ENCODE measurements at places on chromosomes 12 and 14. TPM values are rescaled to one million over a fixed set of nuclear protein-coding genes. Genes with fewer than 3 reads are reported as not detected.

DNA sequence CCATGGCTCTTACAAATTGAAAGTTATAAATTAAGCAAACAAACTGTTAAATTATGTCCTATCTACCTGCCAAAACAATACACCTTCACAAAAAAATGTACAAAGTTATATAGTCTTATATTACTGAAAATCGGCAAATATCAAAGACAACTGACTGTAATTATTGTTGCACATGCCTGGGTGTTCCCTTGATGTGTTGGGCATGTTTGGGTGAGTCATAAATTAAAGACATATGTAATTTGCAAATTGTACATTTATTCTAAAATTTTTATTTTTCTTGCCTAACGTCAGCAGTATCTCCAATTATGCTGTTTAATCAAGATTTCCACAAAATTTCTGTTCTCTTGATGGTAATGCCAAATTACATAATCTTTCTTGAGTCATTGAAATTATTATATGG lies 22.0 kb upstream of the SEL1L start:
- H3K27ac ChIP-seq = no peak overlapping the region
- peaks cover 7% of the 10 kb centered on the region for H3K27me3 ChIP-seq
- no peak overlapping the region for H3K4me3 ChIP-seq
- no peak for DNase-seq
- H3K36me3 ChIP-seq = peaks cover 4% of the 10 kb centered on the region
- H3K4me1 ChIP-seq = peaks cover 4% of the 10 kb centered on the region

GRCh38 chr14:76948213-76948947 lies 80.1 kb downstream of the IRF2BPL start:
- no peak overlapping the region for H3K4me3 ChIP-seq
- H3K27ac ChIP-seq = no peak overlapping the region
- H3K4me1 ChIP-seq = peaks cover 36% of the 10 kb centered on the region

DNA sequence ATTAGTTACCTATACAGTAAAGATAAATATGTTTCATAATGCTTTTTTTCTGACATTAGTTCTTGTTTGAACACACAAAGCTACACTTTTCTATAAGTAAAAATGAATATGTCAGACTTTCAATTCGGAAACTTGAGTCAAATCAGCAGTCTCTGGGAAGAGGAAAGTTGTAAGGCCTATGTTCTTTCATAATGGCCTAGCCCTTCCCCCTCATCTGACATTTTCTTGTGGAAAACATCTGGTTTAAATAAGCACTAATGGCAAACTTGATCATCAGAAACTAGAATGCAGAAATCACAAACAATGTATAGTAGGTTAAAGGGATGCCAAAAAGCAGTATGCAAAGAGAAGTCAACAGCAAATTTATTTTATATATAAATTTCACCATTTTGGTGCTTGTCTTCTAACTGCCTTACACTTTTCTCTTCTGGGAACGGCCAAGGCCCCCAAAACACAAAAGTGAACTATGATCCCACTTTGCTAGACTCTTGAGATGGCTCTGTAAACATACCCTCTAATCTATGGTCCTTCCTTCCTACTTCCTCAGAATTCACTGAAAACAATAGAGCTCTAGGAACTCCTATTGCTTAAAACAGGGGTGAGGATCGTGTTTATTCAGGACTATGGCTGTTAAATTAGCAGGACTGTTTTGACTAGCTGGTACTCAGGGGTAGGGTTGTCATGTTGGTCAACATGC lies 444.1 kb downstream of the RAD51B start:
- no peaks in the 10 kb centered on the region for H3K27me3 ChIP-seq
- H3K4me1 ChIP-seq = peaks cover 18% of the 10 kb centered on the region
- DNase-seq = no peak
- H3K27ac ChIP-seq = no peak overlapping the region
- H3K36me3 ChIP-seq = no peaks in the 10 kb centered on the region
- H3K4me3 ChIP-seq = no peak overlapping the region

DNA sequence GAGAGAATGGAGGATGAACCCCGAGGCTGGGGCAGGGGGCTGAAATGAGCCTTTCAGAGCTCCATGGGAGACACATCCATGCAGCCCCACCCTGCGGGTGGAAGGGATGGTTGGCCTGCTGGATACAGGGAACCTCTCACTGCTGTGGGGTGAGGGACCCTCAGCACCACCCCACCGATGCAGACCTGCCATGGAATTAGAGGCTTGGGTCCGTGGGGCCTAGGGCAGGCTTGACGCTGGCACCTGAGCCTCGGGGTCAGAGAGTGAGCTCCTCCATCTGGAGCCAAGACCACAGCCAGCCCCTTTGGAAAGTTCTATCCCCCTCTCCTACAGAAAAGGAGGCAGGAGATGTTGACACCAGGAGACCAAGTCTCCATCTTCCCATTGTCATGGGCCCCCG lies 7.4 kb upstream of the KRT74 start:
- H3K36me3 ChIP-seq = no peaks in the 10 kb centered on the region
- peaks cover 11% of the 10 kb centered on the region for H3K27me3 ChIP-seq
- no peak overlapping the region for H3K27ac ChIP-seq
- DNase-seq = no peak
- peaks cover 7% of the 10 kb centered on the region for H3K4me1 ChIP-seq

- peaks cover 93% of the 10 kb centered on the region for H3K36me3 ChIP-seq
- peaks cover 82% of the 10 kb centered on the region for H3K4me1 ChIP-seq
- no peak for DNase-seq
- H3K4me3 ChIP-seq = peak overlapping the region; percentile 80
- peak overlapping the region; percentile 96 for H3K27ac ChIP-seq
Measured at GRCh38 chr14:22509751-22510300, 79.2 kb downstream of the DAD1 start.

GRCh38 chr14:95314609-95315008 lies 5.1 kb downstream of the CLMN start:
- no peaks in the 10 kb centered on the region for H3K36me3 ChIP-seq
- H3K27ac ChIP-seq = peak overlapping the region; percentile 18
- H3K4me3 ChIP-seq = no peak overlapping the region
- peaks cover 27% of the 10 kb centered on the region for H3K4me1 ChIP-seq
- H3K27me3 ChIP-seq = peaks cover 46% of the 10 kb centered on the region

DNA sequence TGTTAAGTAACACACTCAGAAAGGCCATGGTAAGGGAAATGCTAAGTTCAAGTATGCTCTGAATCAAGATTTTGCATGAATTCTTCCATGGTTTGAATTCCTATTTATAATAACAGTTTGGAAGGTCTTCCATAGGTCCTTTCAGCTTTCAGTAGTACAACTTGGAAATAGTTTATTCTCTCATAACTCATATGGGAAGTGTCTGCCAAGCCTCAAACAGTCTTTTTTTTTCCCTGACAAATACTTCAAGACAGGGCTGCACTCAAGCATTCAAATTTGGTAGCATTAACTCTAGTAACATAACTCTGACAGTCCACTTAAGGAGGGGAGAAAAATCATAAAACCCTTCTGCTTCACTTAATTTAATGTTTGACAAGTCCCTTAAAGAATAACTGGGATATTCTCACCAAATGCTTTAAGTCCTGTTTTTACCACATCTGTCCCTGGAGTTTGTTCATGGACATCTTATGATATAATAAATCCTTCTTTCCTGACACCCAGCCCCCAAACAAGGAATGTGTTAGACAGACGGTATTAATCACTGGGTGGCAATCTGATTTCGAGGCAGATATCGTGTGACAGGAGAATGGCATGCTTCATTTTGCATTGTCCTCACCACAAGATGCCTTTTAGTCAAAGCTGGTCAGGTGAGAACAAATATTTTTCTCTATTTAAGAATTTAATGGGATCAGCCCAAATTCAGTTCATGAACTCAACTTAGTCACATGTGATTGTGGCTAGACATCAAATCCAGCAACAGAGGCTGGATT lies 165.7 kb downstream of the BMP4 start:
- no peaks in the 10 kb centered on the region for H3K36me3 ChIP-seq
- no peak overlapping the region for H3K4me3 ChIP-seq
- H3K27ac ChIP-seq = no peak overlapping the region
- no peaks in the 10 kb centered on the region for H3K4me1 ChIP-seq
- no peaks in the 10 kb centered on the region for H3K27me3 ChIP-seq

- no peak overlapping the region for H3K27ac ChIP-seq
- no peaks in the 10 kb centered on the region for H3K27me3 ChIP-seq
- H3K4me3 ChIP-seq = no peak overlapping the region
- H3K36me3 ChIP-seq = peaks cover 45% of the 10 kb centered on the region
- H3K4me1 ChIP-seq = peaks cover 23% of the 10 kb centered on the region
Measured at GRCh38 chr12:117155278-117156060, 34.8 kb downstream of the FBXO21 start.

- H3K4me3 ChIP-seq = no peak overlapping the region
- H3K27me3 ChIP-seq = peaks cover 74% of the 10 kb centered on the region
- H3K4me1 ChIP-seq = peaks cover 14% of the 10 kb centered on the region
- peak overlapping the region; percentile 59 for H3K27ac ChIP-seq
- H3K36me3 ChIP-seq = peaks cover 2% of the 10 kb centered on the region
Measured at GRCh38 chr12:113462117-113462774, 9.4 kb downstream of the LHX5 start.

- peaks cover 31% of the 10 kb centered on the region for H3K27me3 ChIP-seq
- DNase-seq = no peak
- H3K4me3 ChIP-seq = no peak overlapping the region
- H3K27ac ChIP-seq = no peak overlapping the region
- no peaks in the 10 kb centered on the region for H3K36me3 ChIP-seq
Measured at GRCh38 chr12:52433501-52434080, 580 bp downstream of the KRT75 start.

GRCh38 chr12:72074956-72075355 lies 136.3 kb downstream of the TPH2 start:
- H3K4me3 ChIP-seq = no peak overlapping the region
- no peaks in the 10 kb centered on the region for H3K27me3 ChIP-seq
- no peaks in the 10 kb centered on the region for H3K4me1 ChIP-seq
- H3K36me3 ChIP-seq = no peaks in the 10 kb centered on the region
- DNase-seq = no peak
- no peak overlapping the region for H3K27ac ChIP-seq

GRCh38 chr14:75223664-75224154 lies 47.3 kb upstream of the TMED10 start:
- H3K4me3 ChIP-seq = no peak overlapping the region
- peak; percentile 55 for DNase-seq
- H3K4me1 ChIP-seq = peaks cover 14% of the 10 kb centered on the region
- H3K36me3 ChIP-seq = no peaks in the 10 kb centered on the region

DNA sequence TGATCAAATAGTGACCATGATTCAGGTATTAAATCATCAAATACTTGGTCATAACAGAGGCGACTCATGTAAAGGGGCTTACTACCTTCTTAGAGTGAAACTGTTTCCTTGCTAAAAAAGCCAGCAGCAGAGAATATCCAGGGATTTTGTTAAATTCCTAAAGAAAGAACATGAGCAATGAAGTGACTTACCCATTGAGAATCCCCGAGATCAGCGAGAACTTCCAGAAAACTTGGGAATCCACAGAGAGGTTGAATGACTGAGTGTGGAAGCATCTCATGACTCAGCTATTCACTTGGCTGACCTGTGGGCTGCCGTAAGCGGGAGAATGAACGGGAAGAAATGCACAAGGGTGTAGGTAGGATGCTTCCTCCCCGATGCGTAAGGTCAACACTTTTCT lies 85.3 kb upstream of the KCNA1 start:
- H3K4me1 ChIP-seq = peaks cover 49% of the 10 kb centered on the region
- DNase-seq = no peak
- H3K27me3 ChIP-seq = no peaks in the 10 kb centered on the region
- no peak overlapping the region for H3K27ac ChIP-seq
- no peak overlapping the region for H3K4me3 ChIP-seq

DNA sequence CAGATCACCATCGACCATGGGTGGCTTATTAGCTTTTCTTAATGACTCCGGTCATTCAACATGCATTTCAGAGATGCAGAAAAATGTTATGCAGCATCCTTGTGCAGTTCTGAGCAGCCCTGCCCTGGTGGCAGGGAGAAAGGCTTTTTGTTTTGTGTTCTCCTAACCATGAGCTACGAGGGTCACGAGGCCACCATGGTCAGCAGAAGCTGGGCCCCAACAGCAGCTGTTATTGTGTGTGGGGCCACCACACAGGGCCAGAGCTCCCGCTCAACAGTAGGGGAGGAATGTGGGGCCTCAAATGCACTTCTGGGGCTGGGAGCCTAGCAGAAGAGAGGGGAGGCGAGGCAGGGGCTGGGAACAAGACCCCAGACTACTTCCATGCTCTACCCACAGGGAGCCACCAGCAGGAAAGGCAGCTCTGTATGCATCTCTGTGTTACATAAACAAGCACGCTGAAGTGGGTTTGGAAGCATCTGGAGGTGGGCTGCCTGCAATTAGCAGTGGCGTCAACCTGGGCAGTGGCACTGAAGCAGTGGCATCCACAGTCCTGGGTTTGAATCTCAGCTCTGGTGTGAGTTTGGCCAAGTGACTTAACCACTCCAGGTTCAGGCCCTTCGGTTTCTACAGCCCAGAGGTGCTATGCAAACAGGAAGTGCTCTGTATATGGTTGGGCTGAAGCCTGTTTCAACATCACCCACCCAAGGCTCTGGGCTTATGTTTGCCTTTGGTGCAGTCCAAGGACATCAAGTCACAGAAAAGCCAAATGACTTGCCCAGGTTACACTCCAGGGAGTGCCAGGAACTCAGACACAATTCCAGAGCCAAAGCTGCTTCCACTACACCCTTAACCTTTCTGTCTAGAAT lies 16.3 kb downstream of the GLTP start:
- peak; percentile 53 for DNase-seq
- H3K4me3 ChIP-seq = no peak overlapping the region
- no peaks in the 10 kb centered on the region for H3K36me3 ChIP-seq

- DNase-seq = no peak
- H3K27ac ChIP-seq = peak overlapping the region; percentile 61
- H3K4me3 ChIP-seq = peak overlapping the region; percentile 10
- H3K36me3 ChIP-seq = peaks cover 22% of the 10 kb centered on the region
Measured at GRCh38 chr12:93846936-93847516, 169.9 kb downstream of the CRADD start.

DNA sequence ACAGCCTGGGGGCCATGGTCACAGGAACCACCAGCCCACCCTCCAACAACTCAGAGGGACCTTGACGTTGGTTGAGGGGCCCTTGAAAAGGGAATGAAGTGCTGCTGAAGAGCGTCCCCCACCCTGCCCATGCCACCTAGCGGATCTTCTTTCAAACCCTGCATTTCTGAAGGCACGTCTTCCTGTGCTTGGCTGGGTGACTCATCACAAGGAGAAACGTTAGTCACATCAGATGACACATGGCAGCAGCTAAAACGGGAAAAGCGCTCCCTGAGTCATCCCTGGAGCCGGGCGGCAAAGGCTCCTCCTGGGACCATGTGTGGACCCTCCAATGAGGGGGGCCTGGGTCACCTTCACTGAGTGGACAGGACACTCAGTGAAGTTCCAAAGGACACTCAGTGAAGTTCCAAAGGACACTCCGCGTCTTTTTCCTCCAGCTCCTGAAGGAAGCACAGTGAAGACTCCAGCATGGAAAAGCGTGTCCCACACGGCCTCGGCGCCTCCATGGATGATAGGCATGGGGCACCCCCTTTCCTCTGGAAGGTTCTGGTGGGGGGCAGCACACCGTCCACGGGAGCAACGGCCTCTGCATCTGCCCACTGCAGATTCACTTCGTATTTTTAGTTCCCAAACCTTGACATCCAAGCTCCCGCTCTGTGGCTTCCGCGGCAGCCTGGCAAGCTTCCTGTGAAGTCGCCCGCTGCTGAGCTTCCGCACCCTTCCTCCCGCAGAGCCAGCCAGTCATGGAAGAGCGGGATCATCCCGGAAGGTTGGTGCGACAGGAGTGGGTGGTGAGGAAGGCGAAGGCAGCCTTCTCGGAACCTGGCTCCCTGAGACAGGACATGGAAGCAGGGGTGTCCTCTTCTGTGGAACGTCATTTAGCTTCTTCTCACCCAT lies 383.4 kb downstream of the VRK1 start:
- no peak overlapping the region for H3K27ac ChIP-seq
- peaks cover 32% of the 10 kb centered on the region for H3K4me1 ChIP-seq
- peaks cover 13% of the 10 kb centered on the region for H3K36me3 ChIP-seq
- H3K4me3 ChIP-seq = no peak overlapping the region
- DNase-seq = no peak

The DTD2 gene
- total RNA-seq = 20.3 TPM

The HSPB8 gene
- not detected for total RNA-seq

The C12orf50 gene
- not detected for total RNA-seq

The PPTC7 gene
- total RNA-seq = 32.9 TPM

The RIPK3 gene
- total RNA-seq = 29.4 TPM

The PPP1R1A gene
- not detected for total RNA-seq

The ENDOU gene
- total RNA-seq = not detected

The KRT82 gene
- not detected for total RNA-seq

The VRTN gene
- not detected for total RNA-seq

Measured in activated CD8-positive, alpha-beta memory T cell treated with anti-CD3 and anti-CD28 coated beads, Interleukin-2, amount 10 ng/mL, durations not matched to agents 7 days and 5 days (primary cell).